Fibroblast of skin of right quadriceps (primary cell): ENCODE measurements at places on chromosomes 11 and 22.

DNA sequence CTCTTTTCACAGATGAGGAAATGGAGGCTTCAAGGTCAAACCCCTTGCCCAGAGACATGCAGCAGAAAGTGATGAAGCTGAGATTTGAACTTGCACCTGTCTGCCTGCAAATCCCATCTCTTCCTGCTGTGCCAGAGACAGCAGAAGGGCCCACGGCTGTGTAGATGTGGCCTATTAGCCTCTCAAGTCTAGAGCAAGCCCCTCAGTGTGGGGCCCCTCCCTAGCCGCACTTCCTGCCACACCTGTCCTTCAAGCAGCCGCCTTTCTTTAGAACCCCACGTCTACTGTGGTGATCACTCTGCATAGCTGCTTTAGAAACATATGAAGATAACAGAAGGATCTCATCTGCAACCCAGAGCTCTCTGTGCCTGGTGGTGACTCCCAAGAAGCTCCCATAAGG lies 41.2 kb upstream of the JAM3 start:
- DNase-seq = no peak

- no peak for DNase-seq
Observed at GRCh38 chr22:49357661-49358440, 469.8 kb downstream of the BRD1 start.

DNA sequence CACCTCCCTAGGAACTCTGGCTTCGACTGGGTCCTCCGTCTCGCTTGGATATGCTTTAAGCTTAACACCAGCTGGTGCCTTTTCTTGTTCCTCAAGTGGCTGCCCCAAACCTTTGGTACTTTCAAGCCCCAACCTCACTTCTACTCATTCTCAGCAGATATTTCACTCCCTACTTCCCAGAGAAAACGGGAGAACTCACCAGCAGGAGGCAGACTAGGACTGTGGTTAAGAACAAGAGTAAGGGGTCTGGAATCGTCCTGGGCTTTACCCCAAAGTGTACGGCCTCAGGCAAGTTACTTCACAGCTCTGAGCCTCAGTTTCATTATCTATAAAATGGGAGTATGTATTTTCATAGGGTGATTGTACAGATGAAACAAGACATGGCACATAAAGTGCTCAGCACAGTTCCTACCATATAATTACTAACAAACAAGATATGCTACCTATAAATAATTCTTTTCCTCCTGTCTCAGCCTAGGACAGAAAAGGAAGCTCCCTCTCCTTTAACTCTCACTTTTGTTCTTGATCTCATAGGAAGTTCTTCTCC lies 37.8 kb downstream of the PAMR1 start:
- DNase-seq = peak; percentile 64

DNA sequence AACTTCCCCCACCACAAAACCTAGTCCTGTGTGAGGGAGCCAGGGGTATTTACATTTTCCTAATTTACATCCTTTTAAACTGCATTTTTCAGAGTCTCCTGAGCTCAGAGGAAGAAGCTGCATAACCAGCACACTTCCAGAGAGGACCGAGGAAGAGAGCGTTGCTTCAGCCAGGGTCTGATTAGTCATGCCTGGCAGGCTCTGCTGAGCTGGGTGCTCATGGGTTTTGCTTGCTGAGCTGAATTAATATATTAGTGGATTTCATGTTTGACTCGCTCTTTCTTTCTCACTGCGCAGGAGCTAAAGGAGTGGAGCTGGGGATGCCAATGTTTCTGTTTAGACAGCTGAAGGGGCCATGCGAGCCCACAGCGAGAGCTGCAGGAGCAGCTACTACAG lies 539.3 kb upstream of the B3GAT1 start:
- DNase-seq = peak; percentile 67
